ENCODE measurements at places on chromosomes 1 and 21.
A peak's percentile ranks its signal among the peaks of the same experiment; 100 is the strongest.

GRCh38 chr1:39184354-39184818, 20.1 kb upstream of the MACF1 start:
- DNase-seq = no peak

GRCh38 chr1:218249338-218250140, 35.6 kb upstream of the RRP15 start:
- no peak for DNase-seq

GRCh38 chr1:241817956-241818612, 29.9 kb upstream of the EXO1 start:
- DNase-seq = no peak

GRCh38 chr21:45877821-45878469, 103.6 kb upstream of the COL6A1 start:
- DNase-seq = no peak

DNA sequence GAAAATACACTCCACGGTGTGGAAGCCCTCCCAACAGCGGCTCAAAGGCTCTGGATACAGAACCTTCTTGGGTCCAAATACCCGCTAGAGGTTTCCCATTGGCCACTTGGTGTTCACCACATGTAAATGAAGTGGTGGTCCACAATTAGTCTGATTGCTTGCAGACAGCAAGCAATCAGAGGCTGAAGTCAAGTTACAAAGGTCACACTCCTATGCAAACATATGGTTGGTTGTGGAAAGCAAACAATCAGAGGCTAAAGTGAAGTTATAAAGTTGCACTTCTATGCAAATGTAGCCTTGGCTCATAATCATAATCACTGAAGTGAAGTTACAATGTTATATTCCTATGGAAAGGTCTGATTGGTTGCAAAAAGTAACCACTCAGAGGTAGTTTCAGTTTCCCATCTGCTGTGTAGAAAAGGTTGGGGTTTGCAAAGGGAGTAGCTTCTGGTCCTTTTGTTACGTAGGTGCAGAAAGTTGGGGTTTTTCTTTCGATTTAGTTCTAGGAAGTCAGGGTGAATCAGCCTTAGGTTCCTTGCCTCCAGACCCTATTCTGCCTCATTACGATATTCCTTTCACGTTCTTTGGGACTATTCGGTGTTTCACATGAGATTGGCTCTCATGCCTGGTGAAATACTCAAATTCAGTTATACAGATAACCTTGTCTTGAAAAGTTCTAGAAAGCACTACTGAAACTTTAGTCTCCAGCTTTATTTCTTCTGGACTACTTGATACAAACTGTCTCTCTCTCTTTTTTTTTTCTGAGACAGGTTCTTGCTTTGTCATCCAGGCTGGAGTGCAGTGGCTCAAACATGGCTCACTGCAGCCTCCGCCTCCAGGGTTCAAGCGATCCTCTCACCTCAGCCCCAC, 36.7 kb upstream of the MTF2 start:
- DNase-seq = no peak

DNA sequence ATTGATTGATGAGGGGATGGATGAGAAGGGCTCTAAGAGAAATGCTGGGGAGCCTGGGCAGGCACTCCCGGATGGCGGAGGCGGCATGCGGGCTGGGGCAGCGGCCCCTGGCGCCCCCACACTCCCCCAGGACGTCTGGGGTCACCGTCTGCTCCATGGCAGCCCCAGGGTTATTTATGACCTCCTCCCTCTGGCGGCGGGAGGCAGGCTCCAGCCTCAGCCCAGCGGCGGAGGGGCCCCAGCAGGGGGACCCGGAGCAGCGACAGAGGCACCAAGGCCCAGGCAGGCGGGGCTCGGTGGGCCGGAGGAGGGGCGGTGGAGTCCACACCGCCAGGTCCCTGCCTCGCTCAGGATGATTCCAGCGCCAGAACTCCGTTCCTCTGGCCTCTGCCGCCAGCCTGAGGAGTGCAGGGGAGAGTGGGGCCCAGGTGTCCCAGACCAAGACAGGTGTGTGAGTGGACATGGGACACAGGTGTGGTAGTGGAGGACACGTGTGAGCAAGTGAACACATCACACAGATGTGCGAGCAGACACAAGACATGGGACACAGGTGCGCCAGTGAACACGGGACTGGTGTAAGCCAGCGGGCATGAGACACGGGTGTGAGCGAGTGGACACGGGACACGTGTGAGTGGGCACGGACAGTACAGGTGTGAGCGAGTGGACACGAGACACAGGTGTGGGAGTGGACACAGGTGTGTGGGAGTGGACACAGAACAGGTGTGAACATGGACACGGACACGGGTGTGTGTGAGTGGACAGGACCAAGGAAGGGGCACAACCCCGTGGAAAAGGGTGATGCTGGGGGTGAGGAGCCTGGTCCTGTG, 2.5 kb upstream of the SAMD11 start:
- no peak for DNase-seq

- DNase-seq = no peak
These were observed 51.2 kb upstream of the CCDC190 start for GRCh38 chr1:162912061-162912667.

GRCh38 chr1:24830680-24831272, 85.5 kb downstream of the CLIC4 start:
- peak; percentile 72 for DNase-seq

GRCh38 chr21:41428847-41429246, 2.8 kb downstream of the MX1 start:
- no peak for DNase-seq

DNA sequence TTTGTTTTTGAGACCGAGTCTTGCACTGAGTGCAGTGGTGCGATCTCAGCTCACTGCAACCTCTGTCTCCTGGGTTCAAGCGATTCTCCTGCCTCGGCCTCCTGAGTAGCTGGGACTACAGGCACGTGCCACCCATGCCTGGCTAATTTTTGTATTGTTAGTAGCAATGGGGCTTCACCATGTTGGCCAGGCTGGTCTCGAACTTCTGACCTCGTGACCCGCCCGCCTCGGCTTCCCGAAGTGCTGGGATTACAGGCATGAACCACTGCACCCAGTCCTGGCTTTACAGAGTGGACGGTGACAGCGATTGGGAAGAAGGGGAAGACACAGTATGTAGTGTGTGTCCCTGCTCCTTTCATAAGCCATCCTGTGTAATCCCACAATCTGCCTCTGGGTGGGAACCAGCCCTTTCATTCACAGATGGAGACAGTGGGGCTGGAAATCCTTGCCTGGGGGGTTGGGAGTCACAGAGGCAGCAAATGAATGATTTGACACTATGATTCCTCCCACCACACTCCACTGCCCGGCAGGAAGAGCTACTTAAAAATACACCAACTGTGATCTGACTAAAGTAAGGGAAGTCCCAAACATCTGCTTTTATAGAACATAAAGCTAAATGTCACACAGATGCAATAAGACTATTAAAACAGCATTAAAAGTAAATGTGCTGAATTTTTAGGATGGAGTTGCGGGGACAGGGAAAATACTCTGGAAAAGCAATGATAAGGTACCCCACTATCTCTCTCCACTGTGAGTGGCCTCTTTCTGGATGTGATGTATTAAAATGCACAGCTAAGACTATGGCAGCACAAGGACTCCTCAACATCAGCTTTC, 4.5 kb downstream of the PARP1 start:
- no peak for DNase-seq

GRCh38 chr1:1677718-1678580, 14.6 kb downstream of the SLC35E2B start:
- DNase-seq = no peak

Measured in hematopoietic multipotent progenitor cell treated with erythropoietin and hydrocortisone succinate and interleukin-3 and kit ligand, for 17 days (in vitro differentiated cells).